Daoy (cell line): ENCODE measurements at places on chromosomes 16 and 17.

GRCh38 chr17:15096511-15096910 is 168.6 kb downstream of the PMP22 start:
- DNase-seq = no peak

DNA sequence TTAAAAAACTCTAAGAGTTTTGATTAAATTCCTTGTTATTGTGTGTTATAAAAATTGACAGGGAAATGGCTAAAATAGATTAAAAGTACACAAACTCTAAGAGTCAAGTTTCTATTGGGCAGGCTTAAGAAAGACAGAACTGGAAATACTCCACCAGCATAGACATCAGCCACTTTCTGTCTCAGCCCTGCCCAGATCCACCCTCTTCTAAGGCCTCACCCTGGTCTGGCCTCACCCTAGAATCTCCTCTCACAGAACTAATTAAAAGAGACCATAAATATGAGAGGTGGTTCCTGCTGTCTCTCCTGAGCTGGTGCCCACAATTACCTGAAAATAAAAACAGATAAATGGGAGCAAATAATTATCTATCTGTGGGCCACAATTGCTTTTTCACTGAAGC is 1951.0 kb downstream of the TP53TG3F start:
- no peak for DNase-seq

DNA sequence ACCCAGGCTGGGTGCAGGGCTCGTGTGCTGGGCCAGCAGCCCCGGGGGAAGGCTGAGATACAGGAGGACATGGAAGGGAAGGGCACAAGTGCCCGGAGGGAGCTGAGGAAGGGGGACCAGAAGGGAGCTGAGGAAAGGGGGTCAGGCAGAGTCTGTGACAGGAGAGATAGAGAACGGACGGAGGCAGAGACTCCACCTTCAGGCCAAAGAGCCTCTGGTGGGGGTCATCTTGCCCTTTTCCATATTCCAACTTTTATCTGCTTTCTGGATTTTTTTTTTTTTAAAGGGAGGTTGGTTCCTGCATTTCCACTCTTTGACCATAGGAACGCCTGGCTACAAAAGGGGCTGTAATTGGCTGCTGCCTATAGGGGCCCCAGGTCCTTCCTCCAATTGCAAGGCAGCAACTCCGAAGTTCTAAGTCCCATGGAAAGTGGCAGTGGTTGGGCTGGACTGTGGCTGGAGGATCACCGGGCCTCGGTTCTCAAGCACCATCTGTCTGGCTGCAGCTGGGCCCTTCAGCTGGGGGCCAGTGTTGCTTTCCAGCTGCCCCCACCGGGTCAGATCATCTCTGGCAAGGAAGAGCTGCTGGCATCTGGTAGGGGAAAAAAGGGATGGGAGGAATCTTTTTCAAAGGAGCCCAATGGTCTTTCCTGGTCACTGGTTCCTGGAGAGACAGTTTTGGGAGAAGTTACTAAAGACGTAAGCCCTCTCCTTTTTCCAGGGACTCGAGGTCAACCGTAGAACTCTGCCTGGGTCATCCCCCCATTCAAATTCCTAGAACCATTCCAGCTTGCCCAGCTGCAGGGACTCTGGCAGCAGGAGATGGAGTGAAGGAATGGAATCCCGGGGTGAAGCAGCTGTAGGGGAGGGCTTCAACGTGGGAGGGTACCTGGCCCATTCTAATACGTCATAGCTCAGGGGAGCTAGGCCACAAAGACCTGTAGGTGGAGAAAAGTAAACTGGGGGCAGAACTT is 13.1 kb upstream of the MRPS23 start:
- DNase-seq = no peak

DNA sequence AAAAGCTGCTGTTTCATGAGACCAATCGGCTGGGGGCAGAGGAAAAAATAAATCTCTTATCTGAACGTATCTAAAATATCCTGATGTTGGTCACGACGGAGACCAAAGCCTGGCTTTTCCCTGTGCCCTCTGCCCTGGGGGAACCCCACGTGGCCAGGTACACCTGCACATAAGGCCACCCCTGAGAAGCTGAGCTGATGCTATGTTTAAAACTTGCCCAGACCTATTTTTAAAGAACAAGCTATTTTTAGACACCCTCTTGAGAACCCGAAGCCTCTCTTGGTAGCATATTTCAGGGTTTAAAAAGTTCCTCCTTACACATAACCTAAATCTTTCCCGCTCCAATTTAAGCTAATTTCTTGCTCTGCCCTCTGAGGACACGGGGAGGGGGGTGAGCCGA is 210.4 kb downstream of the GSG1L start:
- DNase-seq = no peak

- DNase-seq = no peak
These were observed 25.8 kb upstream of the HS3ST2 start for GRCh38 chr16:22788193-22788530.

- DNase-seq = no peak
These were observed 132.1 kb downstream of the CLEC16A start for GRCh38 chr16:11076259-11077018.

DNA sequence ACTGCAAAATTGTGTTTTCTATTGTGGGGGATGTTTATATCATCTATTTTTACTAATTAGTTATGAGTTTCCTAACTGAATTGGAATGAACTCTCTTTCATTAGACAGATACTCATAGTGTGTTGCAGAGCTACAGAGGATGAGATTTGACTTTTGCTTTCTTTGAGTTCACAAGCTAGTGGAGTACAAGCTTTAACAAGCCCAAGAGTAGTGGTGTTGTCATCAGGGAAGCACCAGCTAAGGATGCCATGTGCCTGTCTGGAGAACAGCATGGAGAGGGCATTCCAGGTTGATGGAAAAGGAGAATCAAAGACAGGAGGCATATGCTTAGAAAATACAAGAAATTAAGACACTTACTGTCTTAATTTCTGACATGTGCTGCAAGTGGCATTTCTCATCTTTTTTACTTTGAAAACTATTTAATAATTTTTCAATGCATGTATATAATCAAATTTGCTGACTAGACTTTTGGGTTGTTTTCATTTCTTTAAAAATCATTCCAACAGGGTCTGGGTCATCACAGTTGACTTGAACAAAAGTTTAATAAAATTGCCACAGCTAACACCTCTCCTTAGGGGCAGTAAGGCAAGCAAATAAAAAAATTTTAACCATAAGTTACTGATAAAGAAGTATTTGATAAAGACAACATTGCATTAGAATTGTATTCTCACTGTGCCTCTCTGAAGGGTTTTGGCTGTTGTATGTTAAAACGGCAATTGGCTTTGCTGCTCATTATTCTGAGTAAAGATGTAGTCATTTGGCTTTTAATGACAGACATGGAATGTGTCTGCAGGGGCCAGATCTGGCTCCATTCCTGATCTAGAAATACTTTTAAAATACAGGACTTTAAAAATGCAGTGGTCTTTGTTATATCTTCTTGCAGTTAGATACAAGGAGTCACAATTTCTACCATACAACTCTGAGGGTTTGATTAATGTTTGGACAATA is 323.7 kb upstream of the CDH11 start:
- no peak for DNase-seq

- DNase-seq = no peak
These were observed 102.0 kb upstream of the NOL11 start for GRCh38 chr17:67615736-67616135.

- no peak for DNase-seq
These were observed 112.5 kb downstream of the WWOX start for GRCh38 chr16:78211946-78212345.

DNA sequence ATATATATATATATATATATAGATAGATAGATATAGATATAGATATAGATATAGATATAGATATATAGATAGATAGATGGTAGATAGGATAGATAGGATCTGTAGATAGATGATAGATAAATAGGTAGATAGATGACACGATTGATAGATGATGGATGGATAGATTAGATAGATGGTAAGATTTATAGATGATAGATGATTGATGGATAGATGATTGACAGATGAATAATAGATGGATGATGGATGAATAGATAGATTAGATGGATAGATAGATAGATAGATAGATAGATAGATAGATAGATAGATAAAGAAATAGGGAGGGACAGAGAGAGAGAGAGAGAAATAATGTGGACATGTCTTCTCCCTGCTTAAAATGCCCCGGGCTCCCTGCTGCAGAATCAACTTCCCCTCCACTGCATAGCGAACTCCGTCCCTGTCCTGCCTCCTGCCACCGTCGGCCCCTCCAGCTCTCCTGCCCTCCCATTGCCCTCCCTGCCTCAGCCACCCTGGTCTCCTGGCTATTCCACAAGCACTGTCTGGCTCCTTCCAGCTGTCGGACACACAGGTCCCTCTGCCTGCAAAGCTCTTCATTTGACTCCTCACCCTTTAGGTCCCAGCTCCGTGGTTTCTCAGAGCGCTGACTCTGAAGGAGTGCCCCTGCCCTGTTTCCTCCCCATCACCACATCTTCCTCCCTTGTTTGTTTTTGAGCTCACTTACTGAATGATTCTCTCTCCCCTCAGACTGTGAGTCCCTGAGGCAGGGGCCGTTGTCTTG is 254.0 kb downstream of the KATNIP start:
- DNase-seq = no peak

DNA sequence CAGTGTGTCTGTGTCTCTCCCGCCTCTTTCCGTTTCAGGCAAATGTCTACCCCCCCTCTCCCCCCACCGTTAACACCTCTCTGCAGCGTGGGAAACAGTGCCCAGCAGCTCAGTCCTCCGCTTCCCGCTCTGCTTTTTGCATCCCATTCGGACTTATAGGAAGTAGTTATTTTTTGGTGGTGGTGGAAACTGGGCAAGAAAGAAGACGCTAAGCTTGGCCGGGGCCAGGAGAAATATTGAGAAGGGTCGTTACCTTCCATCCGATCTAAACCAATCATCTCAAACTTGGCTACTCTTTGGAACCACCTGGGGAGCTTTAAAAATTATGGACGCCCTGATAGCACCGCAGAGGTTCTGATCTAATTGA is 499 bp upstream of the HLF start:
- peak; percentile 16 for DNase-seq

- peak; percentile 60 for DNase-seq
These were observed 4.9 kb upstream of the ZNF267 start for GRCh38 chr16:31868691-31869167.
